ENCODE measurements at places on chromosomes 13 and 19. TPM values are rescaled to one million over a fixed set of nuclear protein-coding genes. Genes with fewer than 3 reads are reported as not detected.

The PRKCG gene
- total RNA-seq, result not detected

The CDX2 gene
- not detected for total RNA-seq

The PSG7 gene
- total RNA-seq, result not detected

The MAU2 gene
- 172 TPM for total RNA-seq

The ZNF763 gene
- 15.7 TPM for total RNA-seq

The ZNF846 gene
- 34.0 TPM for total RNA-seq

The WDR87 gene
- not detected for total RNA-seq

The FCAR gene
- total RNA-seq, result not detected

The AP3D1 gene
- 71.3 TPM for total RNA-seq

The SIGLEC5 gene
- not detected for total RNA-seq

The NLRP4 gene
- not detected for total RNA-seq

The ZNF420 gene
- 24.9 TPM for total RNA-seq

The GCDH gene
- 69.8 TPM for total RNA-seq

The FUT2 gene
- total RNA-seq, result not detected

The SIPA1L3 gene
- total RNA-seq, result 32.6 TPM

The ZNF611 gene
- 47.9 TPM for total RNA-seq

The CDC42EP5 gene
- total RNA-seq, result not detected

The PNKP gene
- 176 TPM for total RNA-seq

The CGB8 gene
- total RNA-seq, result not detected

The DAPK3 gene
- total RNA-seq, result 35.1 TPM

The WDR62 gene
- total RNA-seq, result 2.0 TPM

Measured in naive thymus-derived CD8-positive, alpha-beta T cell (primary cell).